Endothelial cell of umbilical vein (primary cell): ENCODE measurements at places on chromosomes 3 and 15. TPM values are rescaled to one million over a fixed set of nuclear protein-coding genes. Genes with fewer than 3 reads are reported as not detected.

DNA sequence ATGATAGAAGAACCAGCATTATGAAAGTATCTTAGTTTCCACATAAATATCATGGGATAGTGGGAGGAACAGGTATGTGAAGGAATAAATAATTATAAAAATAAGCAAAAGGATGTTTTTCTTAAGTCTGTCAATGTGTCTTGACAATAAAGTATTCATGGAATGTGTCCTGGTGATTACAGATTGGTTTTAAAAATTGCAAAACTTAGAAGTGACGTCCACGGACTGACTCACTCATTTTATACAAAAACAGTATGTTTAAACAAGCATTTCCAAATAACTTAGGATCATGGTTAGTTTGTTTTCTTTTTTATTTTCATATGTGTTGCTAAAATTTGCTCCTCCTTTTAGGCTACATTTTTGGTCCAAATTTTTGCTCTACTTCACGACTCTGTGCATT is 687.0 kb upstream of the NECTIN3 start:
- DNase-seq: no peak

DNA sequence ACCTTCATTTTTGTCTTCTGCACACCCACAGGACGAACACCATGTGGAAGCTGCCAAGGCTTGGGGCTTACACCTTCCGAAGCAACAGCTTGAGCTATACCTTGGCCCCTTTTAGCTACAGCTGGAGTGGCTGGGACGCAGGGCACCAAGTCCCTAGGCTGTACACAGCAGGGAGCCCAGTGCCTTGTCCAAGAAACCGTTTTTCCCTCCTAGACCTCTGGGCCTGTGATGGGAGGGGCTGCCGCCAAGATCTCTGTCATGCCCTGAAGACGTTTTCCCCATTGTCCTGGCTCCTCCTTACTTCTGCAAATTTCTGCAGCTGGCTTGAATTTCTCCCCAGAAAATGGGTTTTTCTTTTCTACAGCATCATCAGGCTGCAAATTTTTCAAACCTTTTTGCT is 7.8 kb downstream of the CNTN4 start:
- DNase-seq: no peak

DNA sequence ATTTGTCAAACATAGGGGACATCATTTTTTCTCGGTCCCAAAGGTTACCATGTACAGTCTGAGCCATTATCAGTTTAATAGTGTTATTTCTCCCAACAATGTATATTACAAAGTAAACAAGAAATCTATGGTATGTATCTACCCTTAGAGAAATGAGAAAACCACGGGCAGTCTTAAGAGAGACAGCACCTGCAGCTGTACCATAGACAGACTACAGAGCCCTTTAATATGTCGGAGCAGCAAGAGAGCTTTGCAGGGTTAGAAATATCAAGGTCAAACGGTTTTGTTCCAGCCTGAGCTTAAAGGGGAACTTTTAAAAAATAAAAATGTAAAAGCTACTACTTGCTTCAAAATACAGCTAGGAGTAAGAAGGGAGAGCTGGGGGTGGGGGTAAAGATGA is 53.2 kb downstream of the SH3BP5 start:
- DNase-seq: no peak

GRCh38 chr3:128052595-128053351 is 536 bp downstream of the SEC61A1 start:
- peak; percentile 41 for DNase-seq

GRCh38 chr3:32062950-32063582 is 43.4 kb upstream of the GPD1L start:
- no peak for DNase-seq

DNA sequence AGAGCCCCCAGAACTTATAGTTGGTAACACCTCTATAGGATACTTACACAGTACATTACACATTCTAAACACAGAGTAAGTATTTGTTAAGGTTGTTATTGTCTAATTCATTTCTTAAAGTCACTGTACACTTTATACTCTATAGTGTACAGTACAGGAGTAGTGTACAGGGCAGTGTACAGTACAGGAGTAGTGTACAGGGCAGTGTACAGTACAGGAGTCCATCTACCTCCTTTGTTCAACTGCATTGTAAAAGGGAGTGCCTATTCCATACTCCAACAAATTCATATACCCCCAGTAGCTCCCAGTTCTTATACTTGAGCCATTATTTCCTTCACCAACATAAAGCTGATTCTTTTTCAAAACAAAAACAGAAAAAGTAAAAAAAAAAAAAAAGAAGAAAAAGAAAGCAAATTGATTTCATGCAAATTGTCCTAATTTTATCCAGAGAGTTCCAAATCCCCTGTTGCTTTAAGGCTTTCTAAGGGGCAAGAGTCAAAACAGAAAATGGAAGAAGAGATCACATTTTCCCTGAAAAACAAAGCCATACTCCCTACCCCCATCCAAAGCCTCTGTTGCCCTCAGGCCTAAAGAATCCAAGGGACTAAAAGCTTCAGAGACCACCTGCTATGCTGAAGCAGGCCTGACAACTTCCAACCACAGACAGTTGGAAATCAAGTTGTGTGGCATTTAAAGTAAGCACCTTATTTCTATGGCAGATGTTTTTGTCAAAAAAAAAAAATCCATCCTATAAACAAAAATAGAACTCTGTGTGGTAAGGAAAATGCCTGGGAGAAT is 125.6 kb downstream of the PLCH1 start:
- DNase-seq: no peak

- DNase-seq: no peak
These were observed 87.2 kb upstream of the TBL1XR1 start for GRCh38 chr3:177284383-177284881.

GRCh38 chr3:42526616-42527367 is 24.3 kb downstream of the VIPR1 start:
- no peak for DNase-seq

IQSEC1 gene
- 15.5 and 18.0 TPM in 2 replicates for total RNA-seq

CASR gene
- not detected in 2 replicates for total RNA-seq

GOLGA6A gene
- total RNA-seq: not detected in 2 replicates

NUSAP1 gene
- total RNA-seq: 101 and 109 TPM in 2 replicates

CRYBG3 gene
- total RNA-seq: 15.0 and 15.9 TPM in 2 replicates

ACTL6A gene
- total RNA-seq: 63.1 and 68.3 TPM in 2 replicates
